ENCODE measurements at places on chromosomes 3 and 15. TPM values are rescaled to one million over a fixed set of nuclear protein-coding genes. Genes with fewer than 3 reads are reported as not detected.

Gene GADL1
- not detected for total RNA-seq

Gene KCTD6
- 12.3 TPM for total RNA-seq

Gene ITIH4
- not detected for total RNA-seq

Gene RGMA
- 2.0 TPM for total RNA-seq

Gene PARP3
- 118 TPM for total RNA-seq

Gene INSYN1
- total RNA-seq: 10.4 TPM

Gene PTH1R
- not detected for total RNA-seq

DNA sequence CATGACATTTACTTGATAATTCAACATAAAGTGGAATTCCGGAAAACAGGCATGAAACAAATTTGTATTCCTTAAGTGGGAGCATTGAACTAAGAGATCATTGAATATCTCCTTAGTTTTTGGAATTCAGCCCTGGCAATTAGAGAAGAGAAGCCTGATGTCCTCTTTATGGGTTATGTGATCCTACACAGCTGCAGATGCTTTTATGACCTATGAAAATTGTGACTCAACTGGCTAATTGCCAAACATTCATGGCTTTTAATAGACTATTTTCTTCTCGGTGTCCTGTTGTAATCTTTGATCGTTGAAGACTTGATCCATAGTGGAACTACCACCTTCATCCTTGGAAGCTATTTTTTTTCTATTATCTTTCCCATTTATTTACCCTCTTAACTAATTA, 46.1 kb downstream of the AGBL1 start:
- H3K36me3 ChIP-seq: no peaks in the 10 kb centered on the region
- no peaks in the 10 kb centered on the region for H3K27me3 ChIP-seq
- DNase-seq: no peak
- no peaks in the 10 kb centered on the region for H3K4me1 ChIP-seq

- H3K36me3 ChIP-seq: no peaks in the 10 kb centered on the region
- DNase-seq: no peak
- no peaks in the 10 kb centered on the region for H3K4me1 ChIP-seq
- H3K27me3 ChIP-seq: no peaks in the 10 kb centered on the region
- H3K4me3 ChIP-seq: no peak overlapping the region
- no peak overlapping the region for H3K27ac ChIP-seq
These were observed 63.2 kb upstream of the TNFSF10 start for GRCh38 chr3:172586436-172586835.

- H3K4me1 ChIP-seq: peaks cover 7% of the 10 kb centered on the region
- no peak for DNase-seq
- no peaks in the 10 kb centered on the region for H3K36me3 ChIP-seq
- no peaks in the 10 kb centered on the region for H3K27me3 ChIP-seq
- no peak overlapping the region for H3K4me3 ChIP-seq
These were observed 22.6 kb upstream of the BSN start for GRCh38 chr3:49531715-49532114.

- no peak overlapping the region for H3K4me3 ChIP-seq
- H3K27me3 ChIP-seq: no peaks in the 10 kb centered on the region
- 0 out of 2 replicates have a peak, but pooled peaks cover 4% of the 10 kb centered on the region for H3K4me1 ChIP-seq
These were observed 915 bp upstream of the CALML4 start for GRCh38 chr15:68205954-68206539.

DNA sequence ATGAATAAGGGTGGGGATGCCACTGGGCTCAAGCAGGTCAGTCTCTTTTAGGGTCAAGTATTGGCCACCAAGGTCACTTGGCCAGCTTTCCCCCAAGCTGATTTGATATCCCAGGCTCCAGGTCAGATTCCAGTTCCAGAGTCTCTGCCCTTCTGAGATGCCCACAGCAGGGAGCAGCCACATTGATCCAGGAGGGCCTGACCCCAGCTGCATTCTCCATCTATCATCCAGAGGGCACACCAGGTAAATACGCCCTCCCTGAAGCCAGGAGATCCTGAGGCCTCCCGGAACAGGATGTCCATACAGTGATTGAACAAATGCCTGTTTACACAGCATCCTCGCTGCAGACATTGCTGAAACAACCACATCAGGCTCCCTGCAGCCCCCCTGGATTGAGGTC, 264.6 kb upstream of the TLE3 start:
- no peaks in the 10 kb centered on the region for H3K27me3 ChIP-seq
- H3K4me3 ChIP-seq: no peak overlapping the region
- no peak for DNase-seq
- H3K36me3 ChIP-seq: no peaks in the 10 kb centered on the region

DNA sequence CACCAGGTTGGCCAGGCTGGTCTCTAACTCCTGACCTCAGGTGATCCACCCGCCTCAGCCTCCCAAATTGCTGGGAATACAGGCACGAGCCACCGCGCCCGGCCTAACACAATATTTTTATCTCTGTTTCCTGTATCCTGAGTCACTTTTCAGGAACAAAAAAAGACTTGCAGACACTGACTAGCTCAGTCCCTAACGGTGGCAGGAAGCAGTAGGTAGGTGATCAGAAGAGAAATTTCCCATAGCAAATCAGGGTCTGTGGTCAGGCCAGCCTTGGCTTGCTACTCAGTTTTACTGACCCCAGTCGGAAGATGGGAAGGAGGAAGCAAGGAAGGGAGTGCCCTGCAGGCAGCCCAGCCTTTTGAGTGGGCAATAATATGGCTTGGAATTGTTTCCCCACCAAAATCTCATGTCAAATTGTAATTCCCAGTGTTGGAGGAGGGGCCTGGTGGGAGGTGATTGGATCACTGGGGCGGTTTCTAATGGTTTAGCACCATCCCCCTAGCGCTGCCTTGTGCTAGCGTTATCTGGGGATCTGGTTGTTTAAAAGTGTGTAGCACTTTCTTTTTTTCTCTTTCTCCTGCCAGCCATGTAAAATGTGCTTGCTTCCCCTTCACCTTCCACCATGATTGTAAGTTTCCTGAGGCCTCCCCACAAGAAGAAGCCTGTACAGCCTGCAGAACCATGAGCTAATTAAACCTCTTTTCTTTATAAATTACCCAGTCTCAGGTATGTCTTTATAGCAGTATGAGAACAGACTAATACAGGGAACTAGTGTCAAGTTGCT, 19.5 kb upstream of the CDCP1 start:
- no peak for DNase-seq
- H3K27ac ChIP-seq: no peak overlapping the region
- H3K4me3 ChIP-seq: no peak overlapping the region
- no peaks in the 10 kb centered on the region for H3K36me3 ChIP-seq

DNA sequence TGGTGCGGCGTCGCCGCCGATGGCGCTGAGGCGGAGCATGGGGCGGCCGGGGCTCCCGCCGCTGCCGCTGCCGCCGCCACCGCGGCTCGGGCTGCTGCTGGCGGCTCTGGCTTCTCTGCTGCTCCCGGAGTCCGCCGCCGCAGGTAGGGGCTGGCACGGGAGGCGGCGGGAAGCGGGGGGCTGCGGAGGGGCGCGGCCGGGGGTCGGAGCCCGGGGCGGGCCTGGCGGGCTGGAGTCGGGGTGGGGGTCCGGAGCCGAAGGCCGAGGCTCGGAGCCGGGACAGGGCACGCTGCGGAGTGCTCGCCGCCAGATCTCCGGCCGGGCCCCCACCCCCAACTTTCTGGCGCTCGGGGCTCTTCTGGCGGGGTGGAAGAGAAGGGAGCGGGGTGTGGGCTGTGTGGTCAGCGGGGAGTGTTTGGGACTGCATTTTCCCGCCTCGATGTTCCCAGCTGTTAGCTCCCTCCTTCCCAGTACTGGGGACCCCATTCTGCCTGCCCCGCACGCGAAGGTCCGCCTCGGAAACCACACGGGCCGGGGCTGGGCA, 299 bp downstream of the TYRO3 start:
- no peak overlapping the region for H3K27ac ChIP-seq
- no peaks in the 10 kb centered on the region for H3K27me3 ChIP-seq
- peak; percentile 25 for DNase-seq
- peaks cover 12% of the 10 kb centered on the region for H3K4me1 ChIP-seq

- peaks cover 38% of the 10 kb centered on the region for H3K36me3 ChIP-seq
- H3K4me3 ChIP-seq: no peak overlapping the region
- peak; percentile 38 for DNase-seq
- no peaks in the 10 kb centered on the region for H3K27me3 ChIP-seq
These were observed 15.5 kb downstream of the ATG3 start for GRCh38 chr3:112546216-112546759.

- no peaks in the 10 kb centered on the region for H3K36me3 ChIP-seq
- H3K27me3 ChIP-seq: no peaks in the 10 kb centered on the region
- peak; percentile 20 for DNase-seq
- H3K4me3 ChIP-seq: no peak overlapping the region
- no peak overlapping the region for H3K27ac ChIP-seq
- H3K4me1 ChIP-seq: peaks cover 10% of the 10 kb centered on the region
These were observed 42.6 kb downstream of the FAM3D start for GRCh38 chr3:58623961-58624360.

DNA sequence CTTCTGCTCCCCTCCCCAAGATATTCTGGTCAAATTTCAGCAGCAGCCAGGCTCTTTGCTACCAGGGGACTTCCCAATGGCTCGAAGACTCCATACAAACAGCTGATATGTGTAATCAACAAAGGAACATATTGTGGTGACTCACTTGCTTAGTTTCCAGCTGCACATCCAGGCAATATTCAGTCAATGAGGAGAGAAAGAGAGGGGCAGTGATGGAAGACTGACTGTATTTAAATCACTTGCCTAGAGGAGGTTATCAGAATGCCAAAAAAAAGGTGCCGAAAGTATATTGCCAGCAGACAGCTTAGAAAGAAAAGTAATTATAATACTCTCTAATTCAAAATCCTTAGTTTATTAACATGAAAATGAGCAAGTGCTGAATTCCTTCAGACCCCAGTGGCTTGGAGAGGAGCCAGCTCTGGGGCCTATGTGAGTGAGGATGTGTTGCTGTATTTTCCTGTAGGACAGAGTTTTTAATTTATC, 236.5 kb downstream of the LRTM1 start:
- no peaks in the 10 kb centered on the region for H3K27me3 ChIP-seq
- no peak overlapping the region for H3K4me3 ChIP-seq
- no peaks in the 10 kb centered on the region for H3K36me3 ChIP-seq
- no peaks in the 10 kb centered on the region for H3K4me1 ChIP-seq
- no peak overlapping the region for H3K27ac ChIP-seq

- no peak for DNase-seq
- H3K4me3 ChIP-seq: no peak overlapping the region
- H3K27me3 ChIP-seq: no peaks in the 10 kb centered on the region
These were observed 169.2 kb upstream of the SLC2A2 start for GRCh38 chr3:171195686-171196085.

GRCh38 chr3:31999907-32000439, 18.4 kb downstream of the ZNF860 start:
- H3K4me3 ChIP-seq: no peak overlapping the region
- no peaks in the 10 kb centered on the region for H3K36me3 ChIP-seq
- no peak for DNase-seq
- H3K27ac ChIP-seq: no peak overlapping the region

DNA sequence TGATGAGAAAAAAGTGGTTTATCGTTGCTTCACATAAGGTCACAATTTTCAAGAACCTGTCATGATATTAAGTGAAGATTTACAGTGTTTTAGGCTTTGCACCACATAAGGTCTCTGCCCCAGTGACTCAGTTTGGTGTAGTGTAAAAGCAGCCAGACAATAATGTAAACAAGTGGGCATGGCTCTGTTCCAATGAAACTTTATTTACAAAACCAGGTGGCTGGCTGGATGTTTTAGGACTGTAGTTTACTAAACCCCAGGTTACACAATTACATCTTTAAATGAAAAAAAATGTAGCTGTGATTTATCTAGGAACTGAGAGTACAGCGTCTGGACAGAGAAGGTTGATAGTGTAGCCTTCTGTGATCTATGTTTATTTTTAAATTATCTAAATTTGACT, 9.7 kb upstream of the FBXL22 start:
- DNase-seq: peak; percentile 34
- H3K4me1 ChIP-seq: peaks cover 18% of the 10 kb centered on the region
- H3K4me3 ChIP-seq: no peak overlapping the region
- H3K36me3 ChIP-seq: peaks cover 38% of the 10 kb centered on the region
- no peaks in the 10 kb centered on the region for H3K27me3 ChIP-seq
- H3K27ac ChIP-seq: no peak overlapping the region

GRCh38 chr3:49460188-49460890, 9.7 kb upstream of the DAG1 start:
- H3K4me3 ChIP-seq: no peak overlapping the region
- no peaks in the 10 kb centered on the region for H3K36me3 ChIP-seq
- DNase-seq: no peak

- no peak overlapping the region for H3K4me3 ChIP-seq
- no peaks in the 10 kb centered on the region for H3K4me1 ChIP-seq
- H3K27me3 ChIP-seq: no peaks in the 10 kb centered on the region
- no peak for DNase-seq
These were observed 524.6 kb upstream of the ARPP21 start for GRCh38 chr3:35114686-35115085.

DNA sequence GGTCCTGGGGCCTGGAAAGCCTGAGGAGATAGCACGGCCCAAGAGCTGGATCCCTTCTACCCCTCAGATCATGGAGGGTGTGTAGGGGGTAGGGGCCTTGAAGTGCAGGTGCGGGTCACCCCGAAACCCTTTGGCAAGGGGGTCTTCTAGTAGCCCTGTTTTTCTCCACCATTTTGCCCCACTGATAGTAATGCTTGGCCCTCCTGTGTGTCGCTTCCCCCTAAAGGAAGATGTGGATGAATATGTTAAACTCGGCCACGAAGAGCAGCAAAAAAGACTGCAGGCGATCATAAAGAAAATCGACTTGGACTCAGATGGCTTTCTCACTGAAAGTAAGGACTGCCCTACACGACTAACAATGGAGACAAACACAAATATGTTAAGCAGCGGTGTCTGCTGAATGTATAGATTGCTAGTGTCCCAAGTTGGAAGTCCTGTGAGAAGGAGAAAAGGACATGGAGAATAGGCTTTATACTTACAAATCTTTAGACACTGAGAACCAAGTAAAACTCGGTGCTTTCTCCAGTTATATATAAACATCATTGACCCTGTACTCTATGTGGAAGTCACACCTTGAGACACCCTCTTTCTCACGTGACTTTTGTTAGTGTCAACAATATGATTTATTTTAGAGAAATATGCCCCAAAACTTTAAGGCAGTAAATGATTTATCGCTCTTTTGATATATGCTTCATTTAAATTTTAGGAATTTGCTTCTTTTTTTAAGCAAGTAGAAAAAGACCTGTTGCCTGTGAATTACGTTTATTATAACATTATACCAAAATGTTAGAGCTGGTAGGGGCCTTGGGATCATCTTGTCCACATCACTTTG, 802 bp downstream of the RCN2 start:
- peaks cover 6% of the 10 kb centered on the region for H3K4me1 ChIP-seq
- H3K4me3 ChIP-seq: peak overlapping the region; percentile 76
- H3K36me3 ChIP-seq: peaks cover 8% of the 10 kb centered on the region
- DNase-seq: peak; percentile 49

DNA sequence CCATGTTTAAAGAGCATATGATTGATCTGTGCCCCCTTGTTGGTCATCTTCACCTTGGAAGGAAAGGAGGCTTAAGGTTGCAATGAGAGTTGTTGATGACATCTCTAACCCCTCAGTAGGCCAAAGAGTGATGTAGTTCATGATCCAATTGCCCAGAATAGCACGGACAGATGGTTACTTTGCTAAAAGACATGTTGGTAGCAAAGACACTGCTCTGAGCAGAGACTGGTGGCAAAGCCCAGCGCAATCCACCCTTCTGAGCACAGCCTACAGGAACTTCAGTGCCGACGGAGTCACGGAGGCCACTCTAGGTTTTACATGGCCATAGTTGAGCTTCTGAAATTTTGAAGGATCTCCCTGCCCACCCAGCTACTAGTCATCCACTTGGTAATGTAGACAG, 21.8 kb downstream of the FBXO45 start:
- H3K27ac ChIP-seq: no peak overlapping the region
- 0 out of 2 replicates have a peak, but pooled peaks cover under 1% of the 10 kb centered on the region for H3K4me1 ChIP-seq
- no peak for DNase-seq
- peaks cover 13% of the 10 kb centered on the region for H3K36me3 ChIP-seq

GRCh38 chr3:85821130-85821756, 862.5 kb downstream of the CADM2 start:
- no peaks in the 10 kb centered on the region for H3K4me1 ChIP-seq
- H3K36me3 ChIP-seq: no peaks in the 10 kb centered on the region
- no peak overlapping the region for H3K4me3 ChIP-seq
- DNase-seq: peak; percentile 5
